ENCODE measurements at places on chromosomes 6 and 20.

DNA sequence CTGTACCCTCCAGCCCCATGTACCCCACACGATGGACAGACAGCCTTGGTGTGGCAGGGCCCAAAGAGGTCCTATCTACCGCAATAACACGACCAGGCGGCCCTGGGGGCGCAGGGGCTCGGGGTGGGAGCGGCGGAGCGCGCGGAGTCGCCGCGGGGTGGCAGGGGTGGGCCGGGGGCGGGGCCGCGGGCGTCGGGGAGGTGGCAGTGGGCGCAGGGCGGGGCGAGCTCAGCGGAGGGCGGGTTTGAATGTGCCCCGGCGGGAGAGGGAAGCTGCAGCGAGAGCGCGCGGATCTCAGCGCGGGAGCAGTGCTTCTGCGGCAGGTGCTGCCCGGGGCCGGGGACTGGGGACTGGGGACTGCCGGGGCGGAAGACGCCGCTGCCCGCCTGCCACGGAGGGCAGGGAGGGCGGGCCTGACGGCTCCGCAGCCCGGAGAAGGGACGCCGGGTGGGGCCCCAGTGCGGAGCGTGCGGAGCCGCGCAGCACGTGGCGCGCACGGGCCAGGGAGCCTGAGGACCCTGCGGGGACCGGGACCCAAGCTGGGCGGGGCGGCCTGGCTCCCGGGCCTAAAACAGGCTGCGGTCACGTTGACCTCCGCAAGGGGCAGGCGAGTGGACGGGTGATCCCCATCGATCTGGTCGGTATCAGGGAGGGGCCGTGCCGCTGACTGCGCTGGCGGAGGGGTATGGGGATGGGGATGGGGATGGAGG lies at the start of gene SLC29A1:
Gene SLC29A1, plus strand, starts transcription at position 277 of the 710 bp plus-strand sequence. CDS start 3,719 bp downstream, outside the sequence.
- DNase-seq, result peak; percentile 81

- no peak for DNase-seq
Measured at GRCh38 chr6:16681260-16681873, 79.9 kb downstream of the ATXN1 start.

GRCh38 chr20:34566978-34567891 lies 8.7 kb downstream of the MAP1LC3A start:
- DNase-seq, result no peak

DNA sequence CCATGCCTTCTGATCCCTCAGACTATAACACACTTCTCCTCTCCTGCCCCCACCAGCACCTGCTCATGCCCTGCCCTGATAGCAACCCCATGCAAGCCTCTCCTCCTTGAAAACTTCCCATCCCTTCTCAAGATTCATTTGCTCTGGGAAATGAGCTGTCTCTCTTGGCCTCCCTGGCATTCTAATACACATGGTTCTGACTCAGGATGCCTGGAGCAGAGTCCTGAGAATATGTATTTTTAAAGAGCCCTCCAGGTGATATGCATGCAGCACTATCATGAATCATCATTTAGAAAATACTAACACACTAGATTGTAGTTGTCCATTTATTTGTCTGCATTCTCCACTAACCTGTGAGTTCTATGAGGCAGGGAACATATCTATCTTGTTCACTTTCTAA lies 26.6 kb downstream of the HDGFL1 start:
- no peak for DNase-seq

DNA sequence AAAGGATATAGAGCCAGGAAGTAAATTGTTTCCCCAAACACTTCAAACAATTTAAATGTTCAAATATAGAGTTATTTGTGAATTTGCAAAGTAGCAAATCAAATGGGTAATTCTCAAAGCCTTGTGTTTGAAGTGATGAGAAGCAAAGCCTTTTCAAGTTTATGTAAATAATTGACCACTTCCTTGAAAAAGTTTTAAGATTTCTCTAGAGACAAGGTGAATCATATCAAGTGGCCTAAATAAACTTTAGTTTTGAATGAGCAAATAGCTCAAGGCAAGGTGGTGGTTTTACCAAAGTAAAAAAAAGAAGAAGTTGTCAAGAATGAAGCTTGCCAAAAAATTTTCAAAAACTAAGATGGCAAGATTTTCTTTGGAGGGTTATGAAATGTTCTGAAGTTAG lies 42.6 kb upstream of the IFNGR1 start:
- DNase-seq, result no peak

GRCh38 chr20:36267605-36268381 lies 31.5 kb downstream of the AAR2 start:
- no peak for DNase-seq

DNA sequence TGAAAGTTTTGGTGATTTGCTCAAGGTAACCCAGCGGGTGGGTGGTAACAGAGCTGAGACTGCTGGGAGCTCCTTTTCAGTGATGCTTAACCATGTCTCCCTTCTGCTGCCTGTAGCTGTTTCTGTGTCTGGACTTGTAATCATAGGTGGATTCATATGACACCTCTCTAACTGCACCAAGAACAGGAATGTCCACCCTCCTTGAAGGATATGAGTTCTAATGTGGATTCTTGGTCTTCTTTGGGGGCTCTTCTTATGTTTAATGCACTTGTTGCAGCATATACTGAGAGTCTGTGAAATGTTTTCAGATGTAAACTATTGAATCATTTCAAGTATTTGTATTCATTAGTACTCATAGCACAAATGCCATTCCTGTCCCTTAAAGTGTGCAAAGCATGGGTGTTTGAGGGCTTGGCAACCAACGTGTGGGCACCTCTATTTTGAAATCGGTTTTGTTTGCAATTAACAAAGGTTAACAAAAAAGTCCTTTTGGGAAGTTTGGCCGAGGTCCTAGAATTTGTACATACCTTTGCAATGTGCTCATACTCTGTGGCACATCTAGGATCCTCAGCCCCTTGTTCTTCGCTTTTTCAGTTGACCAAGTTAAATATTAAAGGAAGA lies 138.0 kb downstream of the SOX4 start:
- DNase-seq, result no peak

GRCh38 chr20:59777814-59778575 lies 155.4 kb downstream of the SYCP2 start:
- DNase-seq, result no peak

DNA sequence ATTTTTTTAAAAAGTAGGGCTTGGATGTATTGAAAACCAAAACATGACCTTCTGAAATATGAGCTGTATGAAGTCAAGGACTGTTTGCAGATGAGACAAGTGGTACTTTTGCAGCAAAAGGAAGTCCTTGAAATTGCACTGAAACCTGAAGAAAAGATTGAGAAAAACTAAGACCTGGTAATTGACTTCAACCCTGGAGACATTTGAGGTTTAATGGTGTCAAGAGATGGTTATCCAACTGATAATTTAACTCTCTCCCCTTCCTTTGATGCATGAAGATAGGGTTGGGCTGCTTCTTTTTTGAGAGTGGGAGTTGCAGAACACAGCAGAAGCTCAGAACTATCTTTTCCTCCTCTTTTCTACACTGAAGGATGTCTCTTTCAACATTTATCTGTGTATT lies 180.9 kb upstream of the DTNBP1 start:
- no peak for DNase-seq

DNA sequence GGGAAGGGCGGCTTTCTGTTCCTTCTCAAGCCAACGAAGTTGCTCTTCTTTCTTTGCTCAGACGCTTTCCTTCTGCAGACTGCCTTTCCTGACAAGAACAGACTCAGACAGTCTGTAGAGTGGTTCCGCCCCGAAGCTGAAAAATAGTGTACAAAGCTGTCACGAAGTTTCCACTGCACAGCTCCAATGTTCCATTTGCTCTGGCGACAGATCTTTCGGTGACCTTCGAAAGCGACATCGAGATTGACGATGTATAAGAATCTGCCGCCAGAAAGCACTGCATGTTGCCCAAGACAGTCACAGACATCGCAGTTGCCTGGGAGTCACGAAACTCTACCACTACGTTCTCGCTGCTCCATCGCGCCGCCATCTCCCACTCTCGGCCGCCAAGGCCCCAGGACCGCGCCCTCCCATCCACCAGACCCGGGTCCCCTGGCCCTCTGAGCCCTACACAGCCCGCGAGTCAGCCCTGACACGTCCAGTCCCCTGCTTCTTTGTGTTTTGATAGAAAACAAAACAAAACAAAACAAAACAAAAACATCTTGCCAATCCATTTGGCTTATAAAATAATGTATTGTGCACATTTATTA lies 42.1 kb upstream of the ZNF184 start:
- DNase-seq, result no peak

- DNase-seq, result no peak
Measured at GRCh38 chr6:34494973-34495372, 29.1 kb downstream of the PACSIN1 start.

DNA sequence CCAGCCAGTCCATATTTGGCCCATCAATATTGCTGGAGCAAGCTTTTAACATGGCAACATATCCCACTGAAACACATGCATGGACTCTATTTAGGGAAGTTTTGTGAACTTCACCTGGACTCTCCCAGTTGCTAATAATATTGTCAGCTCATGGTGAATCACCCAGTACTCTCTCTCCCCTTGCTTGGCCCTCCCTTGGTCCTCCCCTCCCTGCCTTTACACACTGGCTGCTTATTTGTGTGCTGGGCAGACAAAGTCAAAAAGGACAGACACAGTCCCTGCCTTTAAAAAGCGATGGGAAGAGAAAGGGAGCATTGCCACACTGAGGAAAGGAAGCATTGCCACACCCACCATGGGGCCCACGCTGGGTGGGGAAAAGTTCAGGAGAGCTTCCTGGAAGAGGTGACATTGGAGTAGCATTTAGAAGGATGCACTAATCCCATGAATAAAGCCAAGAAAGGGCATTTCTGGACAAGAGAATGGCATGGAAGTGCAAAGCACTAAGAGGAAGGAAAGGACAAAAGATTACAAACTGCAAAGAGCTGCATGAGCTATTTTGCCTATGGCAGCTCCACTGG lies 143.4 kb upstream of the EXOC2 start:
- no peak for DNase-seq

- DNase-seq, result no peak
Measured at GRCh38 chr6:109458774-109459531, 3.4 kb upstream of the MICAL1 start.

- no peak for DNase-seq
Measured at GRCh38 chr6:20716865-20717264, 182.6 kb downstream of the CDKAL1 start.

DNA sequence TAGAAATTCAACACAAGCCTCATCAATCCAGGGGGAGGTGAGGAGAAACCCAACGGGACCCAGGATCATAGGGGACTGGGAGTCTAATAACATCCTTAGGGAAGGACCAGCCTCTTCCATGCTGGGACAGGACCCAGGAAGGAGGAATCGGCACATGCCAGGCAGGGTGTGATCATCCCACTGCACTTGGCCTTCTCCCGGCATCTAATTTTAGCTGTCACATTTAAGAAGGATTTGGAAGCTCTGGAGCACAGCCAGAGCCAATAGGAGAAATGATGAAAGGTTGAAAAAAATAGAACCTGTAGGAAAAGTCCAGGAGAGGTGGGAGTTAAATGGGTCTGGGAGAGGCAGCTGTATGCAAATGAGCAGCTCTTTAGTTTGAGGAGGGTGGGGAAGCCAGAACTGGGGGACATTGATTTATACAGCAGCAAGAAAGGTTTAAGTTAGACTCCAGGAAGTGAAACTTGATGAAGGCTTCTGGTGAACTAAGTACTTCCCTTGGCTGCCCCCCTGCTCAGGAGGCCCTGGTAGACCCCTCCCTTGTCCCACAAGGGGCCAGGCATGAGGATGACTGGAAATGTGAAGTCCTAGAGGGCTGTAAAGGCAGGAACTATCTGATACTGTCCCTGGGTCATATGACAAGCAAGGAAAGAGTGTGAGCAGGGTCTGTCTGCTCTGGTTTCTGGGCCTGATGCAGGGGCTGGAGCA lies 260.3 kb downstream of the LRFN2 start:
- peak; percentile 39 for DNase-seq

GRCh38 chr6:28947831-28948270 lies 24.1 kb upstream of the TRIM27 start:
- no peak for DNase-seq

DNA sequence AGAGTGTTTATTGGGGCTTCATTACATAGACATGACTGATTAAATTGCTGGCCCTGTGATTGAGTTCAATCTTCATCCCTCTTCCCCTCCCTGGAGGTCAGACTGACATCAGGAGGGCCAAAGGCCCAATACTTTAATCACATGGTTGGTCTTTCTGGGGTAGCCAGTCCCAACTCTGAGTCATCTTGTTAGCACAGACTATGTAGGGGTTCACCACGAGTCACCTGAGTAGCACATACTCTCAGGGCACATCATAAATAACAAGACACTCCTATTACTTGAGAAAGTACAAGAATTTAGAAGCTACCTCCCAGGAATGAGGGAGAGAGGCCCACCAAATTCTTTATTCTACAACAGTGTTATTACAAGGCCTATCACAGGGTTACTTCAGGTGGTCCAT lies 11.3 kb downstream of the GINS1 start:
- no peak for DNase-seq

DNA sequence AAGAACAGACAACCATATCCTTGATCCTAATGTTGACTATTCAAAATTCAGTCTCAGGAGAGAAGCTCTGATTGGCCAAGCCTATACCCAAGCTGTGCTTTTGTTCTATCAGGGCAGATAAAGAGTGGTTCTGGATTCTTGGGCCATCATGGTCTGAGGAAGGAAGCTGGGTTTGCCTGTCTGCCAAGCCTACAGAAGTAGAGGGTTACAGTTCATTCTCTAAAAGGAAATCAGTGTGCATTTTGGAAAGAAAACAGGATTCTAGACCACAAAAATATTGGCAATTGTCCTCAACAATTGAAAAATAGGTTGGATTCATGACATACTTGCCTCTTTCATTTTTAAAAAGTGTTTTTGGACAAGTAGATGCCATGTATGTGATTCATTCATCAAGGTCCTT lies 145.4 kb upstream of the BMP2 start:
- no peak for DNase-seq

DNA sequence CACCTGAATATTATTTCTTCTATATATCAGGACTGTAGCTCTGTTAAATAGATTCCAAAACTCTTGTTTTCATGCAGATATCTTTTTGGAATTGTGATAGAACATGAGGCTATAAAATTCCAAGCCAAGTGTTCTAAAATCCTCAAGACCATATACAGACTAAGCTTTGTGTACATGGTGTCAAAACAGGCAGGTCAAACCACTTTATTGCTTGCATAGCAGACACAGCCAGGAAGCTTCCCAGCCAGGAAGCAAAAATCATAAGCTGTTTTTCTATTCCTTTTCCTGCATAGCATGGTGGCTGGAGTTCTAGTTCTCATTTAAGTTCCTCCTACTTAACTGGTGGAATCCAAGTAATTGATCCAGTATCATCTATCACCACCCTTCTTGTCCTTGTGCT lies 353.3 kb downstream of the PAX1 start:
- no peak for DNase-seq

GRCh38 chr6:17633465-17634188 lies 33.5 kb downstream of the FAM8A1 start:
- DNase-seq, result no peak
